Stimulated activated CD4-positive, alpha-beta T cell treated with anti-CD3 and anti-CD28 coated beads, Interleukin-1b, Interleukin-23, amount 100 ng/mL, for 24 hours (primary cell): ENCODE measurements at places on chromosomes 3 and 15.

DNA sequence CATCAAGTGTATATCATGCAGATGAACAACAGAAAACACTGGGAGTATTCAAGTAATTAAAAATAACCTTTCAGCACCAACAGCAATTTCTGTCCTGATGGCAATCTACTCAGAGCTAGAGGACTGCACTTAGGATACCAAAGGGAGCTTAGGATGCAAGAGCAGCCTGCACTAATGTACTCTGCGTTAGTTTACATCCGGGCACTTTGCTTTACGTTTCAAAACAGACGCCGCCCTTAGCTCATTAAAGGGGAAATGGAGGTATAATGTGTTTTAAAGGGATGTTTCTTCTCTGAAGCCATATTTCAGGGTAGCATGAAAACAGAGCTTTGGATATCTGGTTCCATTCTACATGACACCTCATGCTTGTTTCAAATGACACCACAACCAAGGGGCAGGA is 14.0 kb upstream of the B3GNT5 start:
- DNase-seq = no peak

DNA sequence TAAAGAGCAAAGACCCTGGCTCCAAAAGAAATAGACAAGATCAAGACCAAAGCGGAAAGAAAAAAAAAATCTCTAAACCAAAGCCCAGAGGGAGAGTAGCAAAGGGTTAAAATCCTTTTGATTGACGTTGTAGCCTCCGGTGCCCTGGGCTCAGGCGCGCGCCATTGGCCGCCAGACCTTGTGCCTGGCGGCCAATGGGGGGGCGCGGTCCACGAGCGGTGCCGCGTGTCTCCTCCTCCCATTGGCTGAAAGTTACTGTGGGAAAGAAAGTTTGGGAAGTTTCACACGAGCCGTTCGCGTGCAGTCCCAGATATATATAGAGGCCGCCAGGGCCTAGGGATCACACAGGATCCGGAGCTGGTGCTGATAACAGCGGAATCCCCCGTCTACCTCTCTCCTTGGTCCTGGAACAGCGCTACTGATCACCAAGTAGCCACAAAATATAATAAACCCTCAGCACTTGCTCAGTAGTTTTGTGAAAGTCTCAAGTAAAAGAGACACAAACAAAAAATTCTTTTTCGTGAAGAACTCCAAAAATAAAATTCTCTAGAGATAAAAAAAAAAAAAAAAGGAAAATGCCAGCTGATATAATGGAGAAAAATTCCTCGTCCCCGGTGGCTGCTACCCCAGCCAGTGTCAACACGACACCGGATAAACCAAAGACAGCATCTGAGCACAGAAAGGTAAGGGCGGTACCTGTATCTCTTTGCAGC is at the start of gene HES1:
Gene HES1, plus strand, starts transcription at position 343 of the 713 bp plus-strand sequence. Its CDS starts 233 bp downstream, at position 576.
- DNase-seq = no peak

- DNase-seq = no peak
Observed at GRCh38 chr15:81947548-81947947, 98.3 kb downstream of the MEX3B start.

GRCh38 chr3:177468816-177469215 is 271.5 kb upstream of the TBL1XR1 start:
- DNase-seq = no peak

DNA sequence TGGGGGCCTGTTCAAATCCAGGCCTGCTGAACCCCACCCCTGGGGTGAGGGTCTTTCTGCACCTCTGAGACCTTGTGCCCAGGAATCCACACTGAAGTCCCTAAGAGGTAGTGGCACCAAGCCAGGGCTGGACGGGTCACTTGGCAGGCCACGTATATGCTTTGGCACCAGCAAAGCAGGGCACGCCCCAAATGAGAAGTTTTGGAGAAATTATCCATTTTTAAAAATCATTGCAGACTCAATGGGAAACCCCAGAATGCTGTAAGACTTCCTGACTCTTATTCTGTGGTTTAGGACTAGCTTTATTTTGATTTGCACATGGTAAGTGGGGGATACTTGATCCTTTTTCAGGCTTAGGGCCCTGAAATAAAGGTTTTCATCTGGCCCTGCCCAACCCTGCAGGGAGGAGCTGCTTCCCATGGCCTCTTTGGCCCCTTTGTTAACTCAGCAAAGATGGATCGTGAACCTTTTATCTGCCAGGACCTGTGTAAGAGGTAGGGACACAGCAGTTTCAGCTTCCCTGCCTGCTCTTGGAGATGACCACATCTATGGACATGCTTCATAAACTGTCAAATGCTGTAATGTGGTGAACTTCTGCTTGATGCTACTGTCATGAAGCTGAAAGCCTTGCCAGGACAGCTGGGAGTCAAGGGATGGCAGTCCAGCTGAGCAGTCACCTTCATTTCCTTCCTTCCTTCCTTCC is 88.0 kb downstream of the HMG20A start:
- DNase-seq = no peak
